ENCODE measurements at places on chromosomes 2 and 18. TPM values are rescaled to one million over a fixed set of nuclear protein-coding genes. Genes with fewer than 3 reads are reported as not detected.

The IL36A gene
- polyA plus RNA-seq = not detected

The CHRNG gene
- not detected for polyA plus RNA-seq

The PSD4 gene
- 1.2 TPM for polyA plus RNA-seq

The PDE1A gene
- polyA plus RNA-seq = 4.4 TPM

The ERBB4 gene
- polyA plus RNA-seq = 0.08 TPM

The LAMA1 gene
- 10.8 TPM for polyA plus RNA-seq

- H3K27ac ChIP-seq = no peak overlapping the region
- no peak overlapping the region for H3K4me3 ChIP-seq
- DNase-seq = no peak
- no peaks in the 10 kb centered on the region for H3K36me3 ChIP-seq
- no peaks in the 10 kb centered on the region for H3K4me1 ChIP-seq
Measured at GRCh38 chr2:101360232-101360631, 27.1 kb downstream of the CREG2 start.

GRCh38 chr18:3689986-3690763 is 240.2 kb downstream of the TGIF1 start:
- H3K27ac ChIP-seq = no peak overlapping the region
- no peak for DNase-seq
- no peaks in the 10 kb centered on the region for H3K27me3 ChIP-seq
- H3K36me3 ChIP-seq = no peaks in the 10 kb centered on the region
- H3K4me3 ChIP-seq = no peak overlapping the region
- no peaks in the 10 kb centered on the region for H3K4me1 ChIP-seq

- H3K36me3 ChIP-seq = no peaks in the 10 kb centered on the region
- no peaks in the 10 kb centered on the region for H3K27me3 ChIP-seq
- no peak overlapping the region for H3K27ac ChIP-seq
- no peak for DNase-seq
- no peak overlapping the region for H3K4me3 ChIP-seq
- no peaks in the 10 kb centered on the region for H3K4me1 ChIP-seq
Measured at GRCh38 chr18:40243607-40244006, 1711.4 kb upstream of the PIK3C3 start.

- no peak overlapping the region for H3K27ac ChIP-seq
- no peak overlapping the region for H3K4me3 ChIP-seq
- H3K4me1 ChIP-seq = no peaks in the 10 kb centered on the region
- no peak for DNase-seq
- H3K36me3 ChIP-seq = no peaks in the 10 kb centered on the region
- H3K27me3 ChIP-seq = no peaks in the 10 kb centered on the region
Measured at GRCh38 chr18:40962784-40963183, 992.2 kb upstream of the PIK3C3 start.

DNA sequence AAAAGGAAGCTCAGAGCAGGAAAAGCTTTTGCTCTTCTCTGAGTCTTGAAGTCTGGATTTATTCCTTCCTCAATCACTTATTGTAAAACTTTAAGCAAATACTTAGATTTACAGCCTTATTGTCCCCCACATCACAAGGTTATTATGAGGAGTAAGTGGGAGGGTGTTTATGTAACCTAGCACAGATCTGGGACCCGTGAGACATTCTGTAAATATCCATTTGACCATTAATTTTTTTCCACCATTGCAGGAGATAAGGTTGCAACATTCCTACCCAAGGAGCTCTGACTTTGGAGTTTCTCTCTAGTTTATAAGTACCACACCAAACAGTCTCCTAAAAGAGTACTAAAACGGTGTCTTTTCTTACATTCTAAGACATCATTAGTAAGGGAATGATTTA is 52.1 kb upstream of the CTIF start:
- H3K36me3 ChIP-seq = no peaks in the 10 kb centered on the region
- H3K4me3 ChIP-seq = no peak overlapping the region
- DNase-seq = no peak
- H3K27ac ChIP-seq = no peak overlapping the region

DNA sequence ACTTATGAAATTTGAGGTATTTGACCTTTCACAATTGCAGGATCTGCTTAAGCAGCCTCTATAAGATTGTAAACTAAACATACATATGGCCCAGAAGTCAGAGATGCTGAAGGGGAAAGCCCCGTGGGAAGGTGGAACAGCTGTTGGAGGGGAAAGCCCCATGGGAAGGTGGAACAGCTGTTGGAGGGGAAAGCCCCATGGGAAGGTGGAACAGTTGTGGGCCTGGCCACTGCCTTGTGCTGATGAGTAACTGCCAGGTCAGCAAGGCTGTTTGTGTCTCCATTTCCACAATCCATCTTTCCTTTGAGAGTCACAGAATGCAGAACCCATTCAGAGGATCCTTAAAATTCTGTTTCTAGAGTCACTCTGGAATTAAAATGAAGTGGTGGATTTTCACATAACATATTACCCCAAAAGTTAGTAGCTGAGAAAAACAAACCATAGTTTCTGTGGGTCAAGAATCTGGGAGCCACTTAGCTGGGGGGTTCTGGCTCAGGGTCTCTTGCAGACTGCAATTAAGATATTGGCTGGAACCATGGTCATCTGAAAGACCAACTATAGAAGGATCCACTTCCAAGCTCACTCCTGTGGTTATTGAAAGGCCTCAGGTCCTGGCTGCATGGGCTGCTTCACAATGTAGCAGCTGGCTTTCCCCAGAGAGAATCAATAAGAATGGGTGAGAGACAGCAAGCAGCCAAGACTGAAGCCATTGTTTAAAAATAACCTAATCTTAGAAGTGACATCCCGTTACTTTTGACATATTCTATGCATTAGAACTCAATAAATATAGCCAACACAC is 86.6 kb upstream of the CAVIN2 start:
- no peaks in the 10 kb centered on the region for H3K36me3 ChIP-seq
- H3K4me3 ChIP-seq = no peak overlapping the region
- H3K4me1 ChIP-seq = no peaks in the 10 kb centered on the region
- no peaks in the 10 kb centered on the region for H3K27me3 ChIP-seq

DNA sequence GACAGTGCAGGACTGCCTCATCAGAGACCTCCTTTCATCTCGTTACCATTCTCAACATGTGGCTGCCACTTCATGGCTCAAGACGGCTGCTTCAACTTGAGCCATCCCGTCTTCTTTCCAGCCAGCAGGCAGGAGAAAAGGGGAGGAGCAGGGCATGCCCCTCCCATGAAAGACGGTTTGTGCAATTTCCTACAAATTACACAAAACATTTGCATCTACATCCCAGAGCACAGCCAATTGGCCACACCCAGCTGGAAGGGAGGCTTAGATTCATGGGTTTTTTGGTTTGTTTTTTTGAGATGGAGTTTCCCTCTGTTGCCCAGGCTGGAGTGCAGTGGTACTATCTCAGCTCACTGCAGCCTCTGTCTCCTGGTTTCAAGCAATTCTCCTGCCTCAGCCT is 11.8 kb downstream of the UCN start:
- no peak overlapping the region for H3K27ac ChIP-seq
- no peaks in the 10 kb centered on the region for H3K4me1 ChIP-seq
- H3K4me3 ChIP-seq = no peak overlapping the region
- no peaks in the 10 kb centered on the region for H3K36me3 ChIP-seq

DNA sequence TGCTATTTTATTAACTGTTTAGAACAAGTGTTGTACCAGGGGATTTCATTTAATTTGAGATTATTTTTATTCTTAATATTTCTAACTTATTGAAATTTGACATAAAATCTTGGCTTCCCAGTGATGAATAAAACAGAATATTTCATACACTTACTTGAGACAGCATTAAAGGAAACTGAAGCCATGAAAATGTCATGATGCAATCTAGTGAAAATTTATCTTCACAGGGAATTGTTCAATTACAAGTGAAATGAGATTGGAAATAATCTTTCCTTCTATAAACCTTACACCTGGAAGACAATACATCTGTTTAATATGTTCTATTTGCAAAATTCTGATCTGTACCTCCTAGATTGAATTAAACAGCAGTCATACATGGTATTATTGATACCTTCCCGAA is 511.0 kb upstream of the CDH7 start:
- H3K27me3 ChIP-seq = no peaks in the 10 kb centered on the region
- no peaks in the 10 kb centered on the region for H3K4me1 ChIP-seq
- H3K4me3 ChIP-seq = no peak overlapping the region
- no peak for DNase-seq

DNA sequence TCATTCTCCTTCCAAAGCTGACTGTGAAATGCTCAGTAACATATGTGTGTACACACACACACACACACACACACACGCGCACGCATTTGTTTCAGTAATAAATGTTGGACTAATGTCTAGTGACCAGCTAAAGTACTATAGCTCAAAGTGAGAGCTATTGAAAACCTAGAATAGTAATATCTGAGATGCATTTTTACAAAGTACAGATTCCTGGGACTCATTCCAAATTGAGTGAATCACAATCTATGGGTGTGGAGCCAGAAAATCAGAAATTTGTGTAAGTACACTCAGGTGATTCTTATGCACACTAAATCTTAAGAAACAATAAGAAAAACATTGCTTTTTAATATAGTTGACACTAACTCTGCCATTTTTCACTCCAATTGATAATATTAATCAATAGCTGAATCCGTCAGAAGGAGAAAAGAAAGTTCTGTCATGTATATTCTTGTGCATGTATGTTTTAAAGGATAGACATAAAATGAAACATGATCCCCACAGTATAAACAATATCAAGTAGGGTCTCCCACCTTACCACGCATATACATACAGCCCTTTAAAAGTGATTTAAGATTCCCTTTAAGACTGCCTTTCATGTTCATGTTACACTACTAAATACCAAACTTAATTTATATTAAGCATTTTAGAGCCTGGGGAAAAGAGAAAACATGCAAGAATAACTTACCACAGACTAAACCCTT is 123.5 kb downstream of the ATAD2B start:
- no peaks in the 10 kb centered on the region for H3K27me3 ChIP-seq
- H3K27ac ChIP-seq = no peak overlapping the region
- no peak overlapping the region for H3K4me3 ChIP-seq
- no peaks in the 10 kb centered on the region for H3K36me3 ChIP-seq
- DNase-seq = no peak
- H3K4me1 ChIP-seq = no peaks in the 10 kb centered on the region

DNA sequence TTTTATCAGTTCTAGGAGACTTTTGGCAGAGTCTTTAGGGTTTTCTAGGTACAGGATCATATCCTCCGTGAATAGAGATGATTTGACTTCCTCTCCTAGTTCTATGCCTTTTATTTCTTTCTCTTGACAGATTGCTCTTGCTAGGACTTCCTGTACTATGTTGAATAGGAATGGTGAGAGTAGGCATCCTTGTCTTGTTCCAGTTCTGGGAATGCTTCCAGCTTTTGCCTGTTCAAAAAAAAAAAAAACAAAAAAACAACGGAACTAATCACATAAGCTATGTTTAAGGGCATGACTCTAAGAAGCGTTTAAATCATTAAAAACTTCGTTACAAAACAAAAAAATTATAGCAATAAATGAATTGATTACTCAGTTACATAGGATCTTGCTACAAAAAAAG is 145.7 kb downstream of the NUP35 start:
- H3K4me3 ChIP-seq = no peak overlapping the region
- no peaks in the 10 kb centered on the region for H3K4me1 ChIP-seq

- H3K27me3 ChIP-seq = no peaks in the 10 kb centered on the region
- H3K27ac ChIP-seq = no peak overlapping the region
- no peaks in the 10 kb centered on the region for H3K36me3 ChIP-seq
Measured at GRCh38 chr2:83901317-83901716, 557.8 kb downstream of the SUCLG1 start.

- no peaks in the 10 kb centered on the region for H3K36me3 ChIP-seq
- H3K27ac ChIP-seq = no peak overlapping the region
- no peaks in the 10 kb centered on the region for H3K27me3 ChIP-seq
Measured at GRCh38 chr18:54671291-54671881, 80.3 kb downstream of the DYNAP start.

GRCh38 chr2:43026426-43027096 is 199.8 kb downstream of the ZFP36L2 start:
- H3K27ac ChIP-seq = no peak overlapping the region
- H3K4me3 ChIP-seq = no peak overlapping the region
- no peaks in the 10 kb centered on the region for H3K36me3 ChIP-seq
- H3K27me3 ChIP-seq = no peaks in the 10 kb centered on the region

DNA sequence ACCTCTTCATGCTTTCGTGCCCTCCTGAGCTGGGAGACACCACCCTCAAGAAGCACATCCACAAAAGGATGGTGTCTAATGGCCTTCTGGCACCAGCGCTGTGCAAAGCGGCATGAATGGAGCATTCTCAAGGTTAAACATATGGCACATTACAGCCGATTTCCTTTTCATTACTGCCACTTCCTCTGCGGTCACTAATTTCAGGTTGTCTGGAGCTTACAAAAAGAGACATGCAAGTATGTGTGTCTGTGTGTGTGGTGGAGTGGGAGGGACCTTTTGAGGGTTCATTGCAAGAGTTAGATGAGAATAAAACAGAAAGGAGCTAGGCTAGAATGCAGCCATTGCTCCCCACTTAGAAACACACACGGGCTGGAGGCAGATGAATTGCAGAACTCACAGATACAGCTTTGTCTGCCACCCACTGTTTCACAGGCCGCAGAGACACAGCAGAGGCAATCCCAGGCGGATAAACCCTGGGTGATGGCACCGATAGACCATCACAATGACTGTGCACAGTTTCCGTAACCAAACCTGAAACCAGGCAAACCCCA is 76.0 kb downstream of the TGIF1 start:
- H3K4me3 ChIP-seq = no peak overlapping the region
- H3K27me3 ChIP-seq = no peaks in the 10 kb centered on the region
- H3K36me3 ChIP-seq = no peaks in the 10 kb centered on the region
- no peak overlapping the region for H3K27ac ChIP-seq

- no peaks in the 10 kb centered on the region for H3K27me3 ChIP-seq
- DNase-seq = no peak
- H3K36me3 ChIP-seq = no peaks in the 10 kb centered on the region
- no peak overlapping the region for H3K4me3 ChIP-seq
- H3K27ac ChIP-seq = no peak overlapping the region
- peaks cover 5% of the 10 kb centered on the region for H3K4me1 ChIP-seq
Measured at GRCh38 chr2:42788478-42788793, 3.9 kb downstream of the HAAO start.

- no peak overlapping the region for H3K4me3 ChIP-seq
- no peak overlapping the region for H3K27ac ChIP-seq
- no peaks in the 10 kb centered on the region for H3K27me3 ChIP-seq
- no peak for DNase-seq
Measured at GRCh38 chr2:190079160-190079559, 16.6 kb upstream of the MSTN start.

GRCh38 chr18:47756364-47757016 is 174.0 kb downstream of the SMAD2 start:
- H3K4me3 ChIP-seq = no peak overlapping the region
- H3K36me3 ChIP-seq = no peaks in the 10 kb centered on the region
- no peaks in the 10 kb centered on the region for H3K27me3 ChIP-seq
- no peaks in the 10 kb centered on the region for H3K4me1 ChIP-seq
- H3K27ac ChIP-seq = no peak overlapping the region

- H3K27ac ChIP-seq = no peak overlapping the region
- H3K4me1 ChIP-seq = peaks cover 10% of the 10 kb centered on the region
- DNase-seq = no peak
Measured at GRCh38 chr18:49666045-49666775, 104.4 kb downstream of the LIPG start.

GRCh38 chr18:71849407-71849806 is 694.7 kb downstream of the CBLN2 start:
- no peak for DNase-seq
- H3K4me3 ChIP-seq = no peak overlapping the region
- H3K4me1 ChIP-seq = no peaks in the 10 kb centered on the region
- H3K27ac ChIP-seq = no peak overlapping the region
- H3K27me3 ChIP-seq = no peaks in the 10 kb centered on the region

GRCh38 chr2:226862623-226863022 is 26.8 kb downstream of the RHBDD1 start:
- DNase-seq = no peak
- H3K4me1 ChIP-seq = no peaks in the 10 kb centered on the region
- no peak overlapping the region for H3K27ac ChIP-seq
- no peaks in the 10 kb centered on the region for H3K36me3 ChIP-seq

- DNase-seq = no peak
- no peaks in the 10 kb centered on the region for H3K36me3 ChIP-seq
- H3K4me1 ChIP-seq = no peaks in the 10 kb centered on the region
- H3K27me3 ChIP-seq = no peaks in the 10 kb centered on the region
- no peak overlapping the region for H3K27ac ChIP-seq
- no peak overlapping the region for H3K4me3 ChIP-seq
Measured at GRCh38 chr2:66915237-66915636, 480.3 kb downstream of the MEIS1 start.

Data from ovary (tissue), 10 donors.